ENCODE measurements at places on chromosomes 13 and 19. TPM values are rescaled to one million over a fixed set of nuclear protein-coding genes. Genes with fewer than 3 reads are reported as not detected.

PLK5 gene
- not detected for total RNA-seq

SPTBN4 gene
- 0.56 TPM for total RNA-seq

KPNA3 gene
- total RNA-seq, result 43.0 TPM

IZUMO1 gene
- 0.28 TPM for total RNA-seq

ZNF497 gene
- 0.41 TPM for total RNA-seq

ATF5 gene
- total RNA-seq, result 15.9 TPM

DNA sequence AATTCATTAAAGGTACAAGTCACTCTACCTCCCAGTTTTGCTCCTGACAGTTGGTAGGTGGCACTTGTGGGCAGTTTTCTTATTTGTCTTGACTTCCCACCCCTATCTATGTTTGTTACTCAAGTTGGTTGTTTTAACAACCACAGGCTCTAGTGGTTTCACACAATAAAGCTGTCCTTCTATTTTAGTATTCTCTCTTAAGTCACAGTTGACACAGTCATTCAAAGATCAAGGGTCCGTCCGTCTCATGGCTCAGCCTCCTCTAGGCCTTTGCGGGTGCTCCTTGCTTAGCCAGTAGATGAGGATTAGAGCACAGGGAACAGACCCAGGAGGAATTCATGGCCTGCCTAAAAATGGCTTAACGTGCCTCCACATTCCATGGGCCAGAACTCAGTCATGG lies 573.7 kb downstream of the IRS2 start:
- no peak for DNase-seq

GRCh38 chr19:3565139-3565538 lies 7.6 kb upstream of the HMG20B start:
- no peak for DNase-seq

DNA sequence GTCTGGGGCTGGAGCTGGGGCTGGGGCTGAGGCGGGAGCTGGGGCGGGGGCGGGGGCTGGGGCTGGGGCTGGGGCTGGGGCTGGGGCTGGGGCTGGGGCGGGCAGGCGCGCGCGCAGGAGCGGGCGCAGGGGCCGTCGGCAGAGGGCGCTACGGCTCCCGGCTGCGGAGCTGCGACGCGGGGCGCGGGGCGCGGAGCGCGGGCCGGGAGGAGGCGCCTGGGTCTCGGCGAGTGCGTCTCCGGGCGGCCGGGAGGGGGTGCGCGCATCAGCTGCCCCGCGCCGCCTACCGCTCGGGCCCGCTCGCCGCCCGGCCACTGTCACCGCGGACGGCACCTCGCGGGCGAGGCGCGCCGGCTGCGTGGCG lies 422 bp upstream of the MTUS2 start:
- DNase-seq, result no peak

DNA sequence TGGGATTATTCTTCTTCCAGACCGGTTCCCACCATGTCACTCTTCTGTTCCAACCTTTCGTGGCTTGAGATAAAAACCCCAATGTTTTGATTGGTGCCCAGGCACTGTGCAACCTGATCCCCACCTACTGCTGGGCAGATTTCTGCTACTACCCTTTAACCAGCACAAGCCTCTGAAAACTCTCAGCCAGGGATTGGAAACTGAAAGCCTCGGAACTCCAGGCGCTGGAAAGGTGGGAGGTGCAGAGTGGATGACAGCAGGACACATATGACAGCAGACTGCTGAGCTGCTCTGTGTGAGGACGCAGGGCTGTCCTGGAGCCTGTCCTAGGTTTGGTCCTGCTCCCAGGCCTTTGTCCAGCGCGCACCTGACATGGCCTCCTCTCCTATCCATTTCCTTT lies 68.5 kb upstream of the GTF3A start:
- DNase-seq, result no peak

DNA sequence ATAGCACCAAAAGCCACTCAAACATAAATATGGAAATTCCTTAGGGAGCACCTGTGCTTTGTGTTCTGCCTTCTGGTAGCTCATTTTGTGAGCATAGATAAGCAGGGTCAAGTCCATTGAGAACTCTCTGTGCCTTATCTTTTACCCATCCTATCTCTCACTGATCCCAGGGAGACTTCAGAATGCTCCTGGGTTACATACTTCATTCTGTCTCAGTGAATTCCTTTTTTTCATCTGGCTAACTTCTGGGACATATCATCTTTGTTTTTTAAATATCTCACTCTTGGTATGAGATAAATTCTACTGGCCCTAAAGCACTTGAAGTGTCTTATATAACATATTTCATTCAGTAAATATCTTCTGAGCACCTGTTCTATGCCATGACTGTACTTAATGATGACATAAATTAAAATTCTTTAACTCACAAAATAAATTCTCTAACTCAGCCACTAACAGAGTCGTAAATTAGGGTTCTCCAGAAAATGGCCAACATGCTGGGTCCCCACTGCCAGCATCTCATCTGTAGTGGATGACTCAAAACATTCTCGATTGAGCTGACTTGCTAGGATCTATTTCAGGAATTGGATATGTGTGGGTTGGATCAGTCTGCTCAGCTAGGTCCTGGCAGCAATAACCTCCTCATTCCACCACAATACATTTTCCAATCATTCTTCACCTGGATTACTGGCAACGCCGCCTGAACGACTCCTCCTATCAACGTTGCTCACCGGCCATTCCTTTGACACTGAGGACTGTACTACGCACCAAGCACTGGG lies 170.2 kb downstream of the FOXO1 start:
- no peak for DNase-seq

GRCh38 chr19:46921071-46921470 lies 60.3 kb downstream of the ARHGAP35 start:
- DNase-seq, result no peak

DNA sequence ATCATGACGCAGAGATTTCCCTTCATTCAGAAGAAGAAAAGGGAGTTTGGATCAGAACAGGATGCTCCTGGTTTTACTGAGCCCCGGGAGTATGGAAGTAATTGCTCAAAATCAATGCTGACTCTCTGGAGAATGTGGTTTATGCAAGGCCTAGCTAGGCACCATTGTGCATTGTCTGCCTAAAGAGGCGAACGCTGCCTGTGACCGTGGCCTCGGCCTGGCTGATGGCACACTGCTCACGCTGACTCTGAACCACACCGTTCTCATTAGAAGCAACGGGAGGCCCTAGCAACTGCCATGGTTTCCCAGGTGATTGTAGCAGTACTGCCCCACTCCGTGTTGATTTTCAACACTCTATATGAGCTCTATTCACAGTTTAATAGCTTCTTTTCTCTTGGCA lies 41.7 kb upstream of the UBL3 start:
- DNase-seq, result no peak

DNA sequence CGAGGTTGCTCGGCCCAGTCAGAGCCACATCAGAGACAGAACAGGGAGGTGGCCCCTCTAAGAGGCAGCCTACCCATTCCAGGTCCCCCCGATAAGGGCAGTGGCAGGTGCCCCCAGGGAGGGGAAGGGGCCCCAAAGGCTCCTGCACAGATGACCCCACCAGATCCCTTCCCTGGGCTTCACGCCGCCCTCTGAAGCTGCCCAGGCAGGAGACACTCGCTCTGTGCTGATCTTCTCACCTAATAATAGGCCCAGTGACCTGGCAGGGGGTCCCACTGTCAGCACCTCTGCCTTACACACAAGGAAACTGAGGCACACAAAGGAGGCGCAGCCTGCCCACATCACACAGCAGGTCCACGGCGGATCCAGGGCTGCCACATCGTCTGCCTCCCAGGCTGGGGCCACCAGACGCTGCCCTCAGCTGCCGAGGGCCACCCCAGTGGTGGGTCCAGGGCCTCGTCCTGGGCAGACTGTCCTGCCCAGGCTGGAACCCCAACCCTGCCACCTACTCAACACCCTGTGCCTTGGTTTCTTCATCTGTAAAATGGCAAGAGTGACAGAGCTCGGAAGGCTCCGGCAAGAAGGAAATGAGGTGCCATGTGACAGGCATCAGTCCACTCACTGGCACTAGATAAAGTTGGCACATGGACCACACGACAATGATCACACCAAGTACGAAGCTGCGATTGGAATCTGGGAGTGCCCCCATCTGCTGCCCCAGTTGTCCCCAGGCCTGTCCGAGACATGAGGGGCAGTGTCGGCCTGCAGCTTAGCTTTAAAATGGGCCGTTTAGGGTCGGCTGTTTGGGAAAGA lies 56.5 kb downstream of the KLF2 start:
- no peak for DNase-seq

DNA sequence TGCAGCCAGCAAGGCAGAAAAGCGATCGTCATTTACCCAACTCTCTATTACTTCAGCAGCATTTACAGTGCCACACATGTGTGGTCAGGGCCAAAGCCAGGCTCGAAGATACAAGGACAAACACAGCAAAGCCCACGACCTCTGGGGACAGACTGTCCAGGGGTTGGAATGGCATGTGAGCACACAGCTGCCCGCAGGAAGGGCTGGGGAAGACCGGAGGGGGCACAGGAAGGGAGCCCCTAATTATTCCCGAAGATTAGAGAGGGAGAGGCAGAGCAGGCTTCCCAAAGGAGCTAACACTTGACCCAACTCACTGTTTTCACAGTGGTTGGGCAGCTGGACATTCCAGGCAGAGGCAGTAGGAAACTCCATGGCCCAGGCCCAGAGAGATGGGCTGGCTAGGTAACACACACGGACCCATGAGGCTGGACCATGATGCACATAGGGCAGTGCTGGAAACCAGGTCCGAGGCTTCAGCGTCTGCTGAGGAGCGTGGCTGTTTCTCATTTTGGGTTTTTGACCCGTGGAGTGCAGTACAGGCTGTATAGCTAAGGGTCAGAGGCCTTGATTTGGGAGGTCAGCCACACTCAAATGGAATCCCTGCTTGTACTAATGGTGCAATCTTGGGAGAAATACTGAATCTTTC lies 179.8 kb downstream of the FOXO1 start:
- DNase-seq, result no peak

- no peak for DNase-seq
These were observed 12.4 kb downstream of the ZNF780A start for GRCh38 chr19:40078377-40078776.

- no peak for DNase-seq
These were observed 6.3 kb downstream of the TBCB start for GRCh38 chr19:36121486-36122124.

DNA sequence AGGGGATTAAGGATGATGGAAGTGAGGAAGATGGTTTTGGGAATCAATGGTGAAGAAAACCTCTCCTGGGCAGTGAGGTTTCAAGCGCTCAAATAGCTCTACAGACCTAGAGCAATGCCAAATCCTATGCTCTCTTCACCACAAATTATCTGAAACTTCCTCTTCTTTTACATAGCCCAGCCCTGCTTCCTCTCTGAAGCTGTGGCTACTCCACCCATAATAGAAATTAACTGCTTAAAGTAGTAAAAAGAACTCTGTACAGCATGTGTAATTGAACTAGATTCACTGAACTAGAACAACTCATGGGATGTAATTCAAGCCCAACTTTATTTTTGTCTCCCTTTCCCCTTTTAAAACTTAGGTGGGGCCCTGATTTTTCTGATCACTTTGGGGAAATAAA lies 20.4 kb upstream of the IFT88 start:
- DNase-seq, result no peak

DNA sequence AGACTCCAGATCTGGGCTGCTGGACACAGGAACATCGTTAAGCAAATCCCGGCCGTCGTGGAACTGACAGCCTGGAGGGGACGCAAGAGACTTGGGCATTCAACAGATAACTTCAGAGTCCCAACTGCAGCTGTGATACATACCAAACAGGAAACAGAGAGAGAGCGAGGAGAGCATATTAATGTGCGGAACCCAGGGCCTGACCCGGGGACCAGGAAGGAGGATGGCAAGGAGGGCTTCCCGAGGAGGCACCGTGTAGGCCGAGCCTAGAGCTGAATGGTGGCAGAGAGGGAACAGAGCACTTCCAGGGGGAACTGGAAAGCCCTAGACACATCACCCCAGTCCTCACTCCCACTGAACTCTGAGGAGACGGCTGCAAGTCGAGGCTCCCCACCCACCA lies 68.1 kb downstream of the SIPA1L3 start:
- DNase-seq, result no peak

DNA sequence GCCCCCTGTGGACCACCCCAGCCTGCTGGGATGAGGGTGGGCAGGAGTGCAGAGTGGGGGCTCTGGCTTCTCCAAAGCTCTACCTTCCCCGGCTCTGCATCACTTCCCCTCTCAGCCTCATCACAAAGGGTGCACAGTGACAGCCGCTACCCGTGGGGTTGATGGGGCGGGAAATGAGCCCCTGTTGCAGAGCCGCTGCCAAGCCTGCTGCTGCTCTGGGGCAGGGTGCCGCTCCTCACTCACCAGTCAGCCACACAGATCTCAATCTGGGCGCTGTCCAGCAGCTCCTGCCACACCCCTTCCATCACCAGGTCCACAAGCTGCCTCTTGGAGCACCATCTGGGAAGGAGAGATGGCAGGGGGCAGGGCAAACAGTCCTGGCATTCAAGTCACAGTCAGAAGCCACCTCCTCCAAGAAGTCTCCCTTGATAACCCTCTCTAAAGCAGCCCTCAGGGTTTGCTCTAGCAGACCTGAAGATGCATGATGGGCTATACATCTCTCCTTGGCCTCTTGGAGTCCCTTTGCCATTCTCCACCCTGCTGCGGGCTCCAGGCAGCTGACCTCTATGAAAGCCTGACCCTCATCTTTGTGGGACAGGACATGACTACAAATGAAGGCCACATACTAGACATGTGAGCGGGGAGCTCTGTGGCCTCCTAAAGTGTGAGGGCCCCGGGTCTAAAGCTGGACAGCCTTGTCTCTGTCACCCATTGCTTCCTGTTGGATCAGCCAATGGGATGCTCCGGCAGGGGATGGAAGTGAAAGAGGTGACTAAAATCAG lies 15.7 kb downstream of the MRPS12 start:
- DNase-seq, result no peak

GRCh38 chr19:7658219-7658686 lies 10.6 kb upstream of the RETN start:
- no peak for DNase-seq

- no peak for DNase-seq
These were observed 16.4 kb upstream of the WASF3 start for GRCh38 chr13:26541041-26541440.

- DNase-seq, result no peak
These were observed 5.0 kb downstream of the CLEC11A start for GRCh38 chr19:50728084-50728737.

DNA sequence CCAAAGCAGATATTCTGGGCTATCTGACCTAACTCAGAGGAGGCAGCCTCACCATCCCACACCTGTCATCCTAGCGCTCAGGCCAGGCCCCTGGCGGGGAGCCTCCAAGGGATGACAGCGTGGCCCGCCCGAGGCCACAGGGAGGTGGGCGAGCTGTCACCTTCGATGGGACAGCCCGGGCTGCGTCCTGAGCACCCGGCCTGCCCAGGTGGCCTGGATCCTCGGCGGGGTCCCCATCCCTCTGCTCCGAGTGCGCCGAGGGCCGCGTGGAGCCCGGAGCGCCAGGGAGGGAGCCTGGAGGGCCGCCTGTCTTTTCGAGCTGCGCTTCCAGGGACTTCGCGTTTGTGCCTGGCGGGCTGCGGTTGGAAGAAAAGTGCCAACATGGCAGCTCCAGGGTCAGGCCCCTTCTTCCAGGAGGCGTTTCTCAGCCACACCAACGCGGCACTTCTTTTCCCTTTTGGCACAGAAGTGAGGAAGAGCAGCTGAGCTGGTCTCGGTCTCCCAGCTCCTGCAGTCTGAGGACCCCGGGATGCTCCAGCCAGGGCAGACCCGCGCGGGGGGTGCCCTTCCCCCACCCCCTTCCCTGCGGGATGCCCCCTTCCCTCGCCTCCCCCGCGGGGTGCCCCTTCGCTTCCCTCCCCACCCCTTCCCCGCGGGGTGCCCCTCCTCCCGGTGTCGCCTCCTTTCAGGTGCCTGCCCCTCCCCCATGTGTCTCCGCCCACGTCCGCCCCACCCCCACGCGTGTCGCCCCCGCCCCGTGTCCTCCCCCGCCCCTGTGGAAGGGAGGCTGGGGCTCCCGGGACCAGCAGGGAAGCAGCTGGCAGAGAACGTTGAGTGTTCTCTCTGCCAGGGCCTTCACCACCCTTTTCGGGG lies 42.3 kb downstream of the GJA3 start:
- DNase-seq, result no peak

GRCh38 chr19:17294051-17294891 lies 9.0 kb downstream of the ABHD8 start:
- no peak for DNase-seq
